Stimulated activated CD8-positive, alpha-beta memory T cell treated with anti-CD3 and anti-CD28 coated beads, Interleukin-4, amount 100 ng/mL, for 24 hours (primary cell): ENCODE measurements at places on chromosomes 3 and 15.

- no peak for DNase-seq
These were observed 458.3 kb downstream of the MFSD1 start for GRCh38 chr3:159260049-159260662.

DNA sequence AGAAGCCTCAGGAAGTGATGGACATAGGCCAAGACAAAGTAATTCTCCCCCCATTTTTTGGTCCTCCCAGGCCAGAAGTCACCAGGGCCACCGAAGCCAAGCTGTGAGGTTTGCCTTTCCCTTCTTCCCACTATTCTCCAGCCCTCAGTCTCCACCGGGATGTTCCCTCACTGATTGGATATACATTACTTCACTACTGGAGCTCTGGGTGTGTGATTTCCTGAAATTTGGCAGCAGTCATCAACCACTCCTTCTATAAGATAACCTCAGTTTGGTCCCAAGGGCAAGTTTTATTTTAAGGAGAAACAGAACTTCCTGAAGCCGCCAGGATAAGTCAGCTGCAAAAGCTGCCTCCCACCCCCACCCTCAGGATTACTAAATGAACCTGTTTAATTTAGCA lies 11.3 kb downstream of the SLCO2A1 start:
- DNase-seq: no peak

DNA sequence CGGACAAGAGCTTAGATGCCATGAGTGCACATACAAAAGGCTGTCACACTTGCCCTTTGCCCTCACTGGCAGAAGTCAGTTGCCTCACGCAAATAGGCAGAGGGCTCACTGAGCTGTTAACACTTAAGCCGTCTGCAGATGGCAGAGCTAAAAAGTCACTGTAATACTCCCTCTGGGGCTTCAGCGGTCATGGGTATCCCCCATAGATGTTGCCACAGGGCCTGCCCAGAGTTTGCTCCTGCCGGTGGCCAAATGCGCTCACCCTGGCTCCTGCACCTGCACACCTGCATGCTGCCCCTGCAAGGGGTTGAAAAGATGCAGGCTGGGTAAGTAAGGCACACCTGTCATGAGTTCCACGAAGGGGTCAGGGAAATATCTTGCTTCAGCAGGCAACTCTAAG lies 741.5 kb downstream of the EDEM1 start:
- no peak for DNase-seq

DNA sequence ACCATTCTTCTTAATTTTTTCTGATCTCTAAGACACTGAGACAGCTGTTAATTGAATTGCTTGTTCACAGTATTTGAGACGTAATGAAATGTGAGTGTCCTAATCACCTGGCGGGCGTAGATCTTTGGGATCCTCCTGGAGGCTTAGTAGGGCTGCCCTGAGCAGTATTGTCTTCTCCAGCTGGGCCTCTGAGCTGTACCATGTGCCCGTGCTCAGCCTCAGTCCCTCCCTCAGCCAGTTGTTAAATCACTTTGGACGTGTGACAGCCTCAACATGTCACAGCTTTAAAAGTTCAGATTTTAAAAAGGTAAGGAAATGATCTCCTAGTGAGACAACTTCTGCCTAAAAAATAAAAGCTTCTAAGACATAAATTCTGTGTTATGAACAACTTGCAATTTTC lies 35.5 kb downstream of the IGF1R start:
- DNase-seq: no peak

GRCh38 chr15:85026304-85027032 lies 44.8 kb downstream of the PDE8A start:
- no peak for DNase-seq

- no peak for DNase-seq
These were observed 11.5 kb downstream of the MUC4 start for GRCh38 chr3:195800240-195800639.

DNA sequence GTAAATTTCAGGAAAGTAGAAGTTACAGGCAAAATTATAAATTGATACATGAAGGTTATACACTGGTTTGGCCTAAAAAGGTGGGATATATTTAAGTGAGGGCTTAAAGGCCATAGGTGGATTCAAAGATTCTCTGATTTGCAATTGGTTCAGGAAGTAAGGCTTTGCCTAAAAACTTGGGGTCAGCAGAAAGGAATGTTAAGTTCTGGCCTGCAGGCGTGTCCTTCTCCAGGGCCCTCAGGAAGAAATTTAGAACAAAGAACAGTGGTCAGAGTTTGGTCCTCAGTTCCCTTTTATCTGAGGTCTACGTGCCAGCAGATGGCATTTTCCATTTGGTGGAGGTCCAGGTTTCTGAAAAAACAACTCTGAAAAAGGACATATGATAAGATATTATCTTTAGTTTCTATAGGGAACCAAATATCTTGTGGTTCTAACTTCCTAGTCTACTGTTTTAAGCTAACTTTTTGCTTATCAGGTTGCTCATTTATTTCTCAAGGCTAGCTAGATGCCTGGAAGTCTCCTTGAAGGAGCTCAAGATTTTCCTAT lies 40.5 kb downstream of the SCN11A start:
- DNase-seq: no peak

GRCh38 chr15:51888593-51889195 lies 59.2 kb downstream of the TMOD3 start:
- no peak for DNase-seq

DNA sequence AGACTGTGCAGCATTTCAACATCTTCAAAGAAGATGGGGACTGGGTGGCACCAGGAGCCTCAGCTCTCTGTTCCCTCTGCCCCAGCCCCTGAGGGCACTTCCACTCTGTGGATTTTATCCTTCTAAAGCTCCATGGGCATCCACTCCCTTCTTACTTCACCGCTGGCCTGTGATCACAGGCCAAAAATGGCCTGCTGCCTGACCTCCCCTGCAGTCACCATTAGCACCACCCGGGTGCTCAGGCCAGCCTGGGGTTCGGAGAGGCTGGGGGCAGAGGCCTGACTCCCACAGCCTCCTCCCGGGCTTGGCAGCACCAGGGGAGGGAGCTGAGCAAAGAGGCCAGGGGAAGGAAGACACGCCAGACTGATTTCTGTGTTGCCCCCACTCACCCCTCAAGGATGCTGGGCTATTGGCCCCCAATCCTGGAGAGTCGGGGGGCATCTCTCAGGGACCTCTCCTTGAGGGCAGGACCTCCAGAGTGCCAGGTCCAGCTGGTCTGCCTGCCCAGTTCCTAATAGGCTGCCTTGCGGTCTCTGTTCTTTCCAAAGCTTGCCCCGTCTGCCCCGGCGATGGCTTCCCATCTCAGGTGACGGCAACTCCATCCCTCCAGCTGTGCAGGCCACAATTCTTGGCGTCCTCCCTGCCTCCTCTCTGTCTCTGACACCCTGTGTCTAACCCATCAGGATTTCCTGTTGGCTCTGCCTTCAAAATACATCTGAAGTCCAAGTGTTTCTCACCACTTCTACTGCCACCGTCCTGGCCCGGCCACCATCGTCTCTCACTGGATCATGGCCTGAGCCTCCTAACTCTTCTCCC lies 67.1 kb downstream of the EXOG start:
- no peak for DNase-seq

DNA sequence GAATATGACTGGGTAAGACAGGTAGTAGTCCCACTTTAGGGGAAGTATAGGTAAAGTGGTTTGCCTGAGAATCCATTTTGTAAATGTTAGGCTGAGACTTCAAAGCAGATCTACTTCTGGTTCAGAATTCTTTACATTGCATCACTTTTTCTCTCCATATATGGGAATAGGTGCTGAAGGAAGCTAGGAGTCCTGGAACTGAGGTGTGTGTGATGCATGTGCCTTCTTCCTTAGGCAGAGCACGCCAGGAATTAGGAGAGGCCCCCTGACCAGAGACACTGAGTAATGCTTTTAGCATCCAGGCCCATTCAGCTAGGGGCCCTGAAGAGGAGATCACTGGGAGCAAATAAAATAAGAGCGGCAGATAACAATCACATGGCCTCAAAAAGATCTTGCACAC lies 69.2 kb upstream of the DCP1A start:
- no peak for DNase-seq

DNA sequence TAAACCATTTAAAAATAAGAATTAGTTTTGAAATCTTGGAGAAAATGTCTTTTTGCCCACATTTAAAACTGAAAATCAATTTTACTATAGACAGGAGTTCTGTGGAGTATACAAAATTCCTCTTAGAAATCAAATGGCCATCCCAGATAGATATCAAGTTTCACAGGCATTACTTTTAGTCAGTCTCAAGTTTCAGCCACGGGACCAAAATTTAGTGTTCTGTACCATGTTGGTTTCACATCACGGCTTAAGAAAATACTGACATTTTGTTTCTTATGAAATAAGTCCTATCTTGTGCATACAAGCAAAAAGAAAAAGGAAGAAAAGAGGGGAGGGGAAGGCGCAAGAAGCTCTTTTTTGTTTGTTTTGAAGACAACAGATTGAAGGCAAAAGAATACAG lies 45.7 kb downstream of the EIF2AK4 start:
- DNase-seq: no peak

DNA sequence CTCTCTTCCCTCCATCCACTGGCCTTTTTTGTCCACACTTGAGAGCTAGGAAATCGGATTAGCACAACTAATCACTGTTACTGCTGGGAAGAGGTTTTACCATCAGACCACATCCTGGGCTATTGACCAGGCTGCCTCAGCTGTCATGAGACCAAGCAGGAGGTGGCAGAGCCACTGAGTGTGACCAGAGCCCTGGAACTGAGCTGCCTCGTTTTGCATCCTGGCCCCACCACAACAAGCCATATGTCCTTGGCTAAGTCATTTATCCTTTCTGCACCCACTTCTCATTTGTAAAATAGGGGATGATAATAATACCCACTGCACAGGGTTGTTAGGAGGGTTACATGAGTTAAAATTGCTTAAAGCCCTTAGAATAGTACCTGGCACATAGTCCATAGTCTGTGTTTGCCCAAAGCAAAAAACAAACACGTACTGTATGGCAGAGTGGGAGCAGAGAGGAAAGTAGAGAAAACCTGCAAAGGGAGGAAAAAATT lies 34.1 kb downstream of the TMEM158 start:
- DNase-seq: no peak

- no peak for DNase-seq
These were observed 29.8 kb upstream of the LPP start for GRCh38 chr3:188124184-188124583.

DNA sequence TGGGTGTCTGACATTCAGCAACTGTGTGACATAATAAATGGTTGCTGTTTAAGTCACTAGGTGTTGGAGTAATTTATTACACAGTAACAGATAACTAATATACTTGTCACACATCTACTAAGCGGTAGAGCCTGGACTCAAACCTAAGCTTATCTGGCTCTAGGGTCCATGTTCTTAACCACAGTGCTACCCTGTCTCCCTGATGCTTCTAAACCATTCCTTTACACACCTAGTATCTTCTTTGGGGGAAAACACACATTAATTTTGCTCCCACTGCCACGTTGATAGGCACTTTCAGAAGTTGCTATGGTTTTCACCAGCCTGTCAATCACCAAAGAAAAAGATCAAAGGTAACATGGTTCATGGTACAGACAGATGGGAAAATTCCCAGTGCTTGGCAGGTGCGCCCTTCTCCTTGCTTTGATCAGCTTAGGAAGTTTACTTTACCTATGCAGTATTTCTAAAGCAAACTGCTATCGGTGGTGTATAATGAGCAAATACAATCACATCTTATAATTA lies 150.8 kb downstream of the PDZRN3 start:
- no peak for DNase-seq

DNA sequence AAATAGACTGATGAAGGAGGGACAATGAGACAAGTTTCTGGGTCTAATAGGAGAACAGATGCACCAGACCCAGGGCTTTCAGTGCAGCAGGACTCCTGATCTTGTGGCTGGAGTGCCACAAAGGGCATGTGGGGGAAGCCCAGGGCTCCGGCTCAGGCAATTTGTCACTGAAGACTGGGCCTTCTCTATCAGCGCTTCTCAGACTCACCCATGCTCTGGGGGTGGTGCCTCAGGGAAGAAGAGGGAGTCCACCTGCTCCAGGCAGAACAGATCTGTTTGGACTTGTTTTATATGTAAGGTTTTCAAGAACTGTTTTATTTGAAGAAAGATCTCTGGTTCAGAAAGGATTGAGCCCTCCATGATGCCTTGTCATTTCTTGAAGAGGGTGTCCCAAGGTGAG lies 112.4 kb upstream of the TLE3 start:
- no peak for DNase-seq

DNA sequence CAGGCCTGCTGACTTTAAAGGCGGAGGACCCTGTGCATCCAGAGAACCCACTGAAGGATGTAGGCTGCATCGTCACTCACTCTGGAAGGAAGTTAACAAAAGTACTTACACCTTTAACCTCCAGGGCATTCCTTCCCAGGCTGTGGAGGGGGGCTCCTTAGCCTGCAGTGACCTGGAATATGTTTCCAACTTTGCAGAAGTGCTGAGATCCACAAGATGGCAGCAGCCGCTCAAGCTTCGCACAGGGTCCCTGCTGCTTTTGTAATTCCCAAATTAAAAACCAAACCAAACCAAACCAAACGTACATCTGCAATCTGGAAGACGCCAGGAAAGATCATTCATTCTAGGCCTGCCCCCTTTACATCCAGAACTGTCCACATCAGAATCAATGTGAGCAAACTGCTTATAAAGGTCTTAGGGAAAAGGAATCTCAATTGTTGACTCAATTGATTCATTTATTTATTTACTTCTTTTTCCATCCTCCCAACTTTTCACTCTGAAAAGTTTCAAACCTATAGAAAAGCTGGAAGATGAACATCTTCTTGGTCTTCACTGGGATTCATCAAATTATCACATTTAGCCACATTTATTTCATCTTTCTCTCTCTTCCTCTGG lies 70.5 kb upstream of the KLHL25 start:
- no peak for DNase-seq

- no peak for DNase-seq
These were observed 238.5 kb downstream of the WDR72 start for GRCh38 chr15:53520996-53521395.

DNA sequence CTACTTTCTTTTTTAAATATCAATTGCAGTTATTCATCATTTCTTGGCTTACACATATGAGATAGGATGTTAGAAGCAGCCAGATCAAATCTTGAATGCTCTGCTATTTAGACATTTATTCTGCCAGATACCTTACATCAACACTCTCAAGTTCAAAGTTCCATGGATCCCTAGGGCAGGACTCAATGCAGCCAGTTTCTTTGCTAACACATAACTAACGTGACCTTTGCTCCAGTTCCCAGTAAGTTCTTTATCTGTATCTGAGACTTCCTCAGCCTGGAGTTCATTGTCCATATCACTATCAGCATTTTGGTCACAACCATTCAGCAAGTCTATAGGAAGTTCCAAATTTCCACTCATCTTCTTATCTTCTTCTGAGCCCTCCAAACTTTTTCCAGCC lies 939.9 kb downstream of the VGLL3 start:
- no peak for DNase-seq

DNA sequence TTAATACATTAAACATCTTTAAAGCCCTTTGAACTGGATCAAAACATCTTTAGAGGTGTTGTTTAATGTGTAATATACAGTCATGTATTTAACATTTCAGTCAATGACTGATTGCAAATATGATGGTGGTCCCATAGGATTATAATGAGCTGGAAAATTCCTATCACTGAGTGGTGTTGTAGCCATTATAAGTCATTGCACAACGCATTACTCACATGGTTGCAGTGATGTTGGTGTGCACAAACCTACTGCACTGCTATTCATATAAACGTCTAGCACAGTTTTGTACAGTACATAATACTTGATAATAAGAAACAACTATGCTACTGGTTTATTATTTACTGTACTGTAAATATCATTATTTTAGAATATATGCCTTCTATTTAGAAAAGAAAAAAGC lies 75.6 kb downstream of the DTWD1 start:
- DNase-seq: no peak

- no peak for DNase-seq
These were observed at the start of gene LRTM1 for GRCh38 chr3:54928046-54928770. TSS of gene LRTM1 (minus strand) at chr3:54928059. CDS start at chr3:54927911, 148 bp downstream.

GRCh38 chr15:26712335-26712734 lies 60.5 kb downstream of the GABRB3 start:
- no peak for DNase-seq

GRCh38 chr3:136586580-136586979 lies 165.6 kb downstream of the STAG1 start:
- DNase-seq: no peak
